ENCODE measurements at places on chromosomes 16 and 17.
A peak's percentile ranks its signal among the peaks of the same experiment; 100 is the strongest.

DNA sequence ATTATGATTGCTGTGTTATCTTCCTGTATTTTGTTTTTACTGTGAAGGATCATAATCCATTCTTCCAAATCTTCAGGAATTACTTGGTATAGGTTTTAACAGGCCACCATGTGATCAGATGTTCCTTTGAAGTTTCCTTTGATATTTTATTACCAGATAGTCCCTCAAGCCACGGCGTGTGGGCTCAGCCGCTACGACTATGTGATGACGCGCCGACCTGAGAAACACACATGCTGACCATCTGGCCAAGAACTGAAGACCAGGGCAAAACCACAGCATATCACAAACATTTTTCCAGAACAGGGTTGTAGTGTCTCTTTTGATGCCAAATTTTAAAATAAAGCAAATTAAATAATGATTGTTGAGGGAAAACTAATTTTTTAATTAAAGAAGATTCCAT is 47.3 kb downstream of the ZCCHC14 start:
- DNase-seq = no peak

DNA sequence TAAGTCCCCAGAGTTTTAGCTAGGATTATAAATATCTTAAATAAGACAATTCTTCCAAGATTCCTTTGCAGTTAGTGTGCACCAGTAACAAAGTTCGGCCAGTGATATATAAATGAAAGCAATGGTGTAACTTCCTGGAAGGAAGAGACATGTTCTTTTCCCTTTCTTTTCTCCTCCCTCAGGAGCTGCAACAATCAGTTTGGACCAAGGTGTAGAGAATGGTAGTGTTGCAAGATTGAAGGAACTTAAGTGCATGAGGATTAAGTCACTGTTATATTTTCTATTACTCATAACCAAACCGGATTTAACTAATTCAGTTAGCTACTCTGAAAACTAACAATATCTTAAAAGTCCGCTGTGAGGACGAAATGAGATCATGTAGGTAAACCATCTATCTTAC is 68.9 kb upstream of the KCNJ16 start:
- DNase-seq = no peak

DNA sequence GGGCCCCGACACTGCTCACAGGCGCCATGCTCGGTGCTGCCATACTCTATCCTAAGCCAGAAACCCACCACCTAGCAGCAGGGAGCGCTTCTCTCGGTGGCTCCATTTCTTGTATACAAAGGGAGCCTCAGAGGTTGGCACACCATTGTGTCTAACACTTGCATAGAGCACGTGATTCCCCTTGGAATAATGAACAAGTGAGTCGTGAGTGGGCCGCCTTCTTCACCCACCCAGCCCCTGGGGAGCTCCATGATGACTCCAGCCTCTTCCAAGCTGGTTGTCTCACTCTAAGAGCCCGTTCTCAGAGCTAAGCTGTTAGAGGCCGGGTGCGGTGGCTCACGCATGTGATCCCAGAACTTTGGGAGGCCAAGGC is 82.3 kb upstream of the ZNF469 start:
- DNase-seq = no peak

DNA sequence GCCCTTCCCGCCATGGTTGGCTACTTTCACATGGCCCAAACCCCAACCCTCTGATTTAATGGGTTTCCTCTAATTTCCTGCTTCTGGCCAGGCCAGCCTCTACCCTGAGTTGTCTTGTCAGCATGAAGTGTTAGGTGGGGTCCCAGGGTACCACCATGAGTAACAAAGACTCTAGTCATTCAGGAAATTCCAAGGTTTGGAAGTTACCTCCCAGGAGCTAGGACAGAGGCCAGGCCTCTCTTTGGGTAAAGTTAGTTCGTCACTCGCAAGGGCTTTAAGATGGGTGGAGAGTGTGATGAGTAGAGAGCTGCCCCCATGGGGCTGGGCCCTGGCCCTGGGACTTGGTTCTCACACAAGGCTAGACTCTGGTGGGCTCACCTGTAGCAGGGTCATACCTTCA is 54.6 kb downstream of the PLD6 start:
- no peak for DNase-seq

DNA sequence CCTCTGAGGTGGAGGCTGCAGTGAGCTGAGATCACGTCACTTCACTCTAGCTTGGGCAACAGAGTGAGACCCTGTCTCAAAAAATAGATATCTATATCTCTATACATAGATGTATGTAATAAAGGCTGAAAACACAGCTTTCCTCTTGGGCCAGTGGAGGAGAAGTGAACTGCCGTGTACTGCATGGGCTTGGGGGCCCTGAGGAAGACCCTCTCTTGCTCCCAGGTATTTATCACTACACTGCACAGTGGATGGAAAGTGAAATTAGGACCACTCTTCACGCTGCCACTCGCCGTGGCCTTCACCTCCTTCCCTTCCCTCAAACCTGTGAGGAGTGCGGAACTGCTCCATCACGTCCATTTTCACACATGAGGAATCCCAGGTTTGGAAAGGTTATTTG is 68.8 kb upstream of the SIAH1 start:
- DNase-seq = no peak

DNA sequence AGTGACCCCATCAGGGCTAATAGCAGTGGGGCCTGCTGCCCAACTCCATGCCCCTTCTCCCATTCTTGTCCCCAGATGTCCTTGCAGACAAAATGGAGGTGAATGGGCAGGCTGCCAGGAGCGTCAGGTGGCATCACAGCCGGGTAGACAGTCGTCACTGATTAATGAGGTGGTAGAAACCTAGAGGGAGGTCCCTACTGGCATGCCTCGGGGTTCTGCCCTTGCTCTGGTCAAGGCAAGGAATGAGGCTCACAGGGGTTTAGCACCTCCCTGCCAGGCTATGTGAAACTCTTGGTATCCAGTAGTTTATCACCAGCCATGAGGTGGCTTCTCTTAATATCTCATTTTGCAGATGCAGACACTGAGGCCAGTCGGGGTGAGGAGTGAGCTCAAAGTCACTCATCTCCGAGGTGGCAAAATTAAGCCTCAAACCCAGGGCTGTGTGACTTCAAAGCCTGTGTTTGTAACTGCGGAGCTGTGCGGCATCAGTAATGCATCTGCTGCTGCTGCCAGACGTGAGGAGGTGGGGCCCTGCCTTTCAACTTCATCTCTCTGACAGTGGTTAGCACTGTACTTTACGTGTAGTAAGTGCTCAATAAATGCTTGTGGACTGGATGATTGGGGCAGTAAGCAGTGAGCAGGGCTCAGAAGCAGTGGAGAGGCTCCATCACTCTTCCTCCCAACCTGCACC is 21.3 kb downstream of the RAI1 start:
- no peak for DNase-seq

DNA sequence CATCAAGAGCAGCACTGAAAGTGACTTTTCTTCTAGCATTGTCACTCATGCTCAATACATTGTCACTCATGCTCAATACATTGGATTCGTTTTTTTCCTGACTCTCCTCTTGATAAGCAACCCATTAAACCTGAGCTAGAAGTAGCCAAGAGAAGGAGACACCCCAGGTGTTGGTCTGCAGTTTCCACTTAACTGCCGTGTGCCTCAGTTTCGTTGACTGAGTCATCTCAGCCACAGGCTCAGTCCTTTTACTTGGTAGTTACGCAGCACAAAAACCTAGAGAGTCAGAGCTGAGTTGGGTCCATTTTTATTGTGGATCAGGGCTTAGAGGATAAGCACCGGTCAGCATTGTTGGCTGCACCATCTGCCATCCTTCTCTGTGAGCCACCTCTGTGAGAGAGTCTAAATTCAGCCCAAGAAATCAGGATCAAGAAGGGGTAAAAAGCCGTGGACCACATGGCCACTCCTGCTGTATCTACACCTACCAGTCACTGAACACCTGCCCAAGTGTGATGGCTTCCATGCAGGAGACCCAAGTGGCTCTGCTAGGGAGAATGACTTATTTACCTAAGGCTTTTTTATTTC is 11.3 kb downstream of the GINS2 start:
- no peak for DNase-seq

DNA sequence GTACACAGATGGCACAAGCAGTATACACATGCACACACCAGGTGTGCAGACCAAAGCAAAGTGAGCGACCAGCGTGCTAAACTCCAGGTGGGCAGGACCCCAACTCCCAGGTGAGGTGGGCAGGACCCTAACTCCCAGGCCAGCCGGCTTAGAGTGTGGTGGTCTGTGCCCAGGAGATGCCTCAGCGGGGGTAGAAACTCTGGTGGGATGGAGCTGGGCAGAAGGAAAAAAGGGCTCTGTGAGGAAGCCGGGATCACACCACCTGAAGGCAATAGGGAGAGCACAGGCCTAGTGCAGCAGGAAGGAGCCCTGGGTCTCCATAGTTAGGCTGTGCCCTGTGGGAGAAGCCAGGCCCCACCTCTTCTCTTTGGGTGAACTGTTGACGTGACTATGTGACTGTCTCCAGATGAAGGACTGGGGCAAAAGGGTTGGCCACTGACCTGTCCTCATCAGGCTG is 1.6 kb upstream of the FOXJ1 start:
- DNase-seq = no peak

DNA sequence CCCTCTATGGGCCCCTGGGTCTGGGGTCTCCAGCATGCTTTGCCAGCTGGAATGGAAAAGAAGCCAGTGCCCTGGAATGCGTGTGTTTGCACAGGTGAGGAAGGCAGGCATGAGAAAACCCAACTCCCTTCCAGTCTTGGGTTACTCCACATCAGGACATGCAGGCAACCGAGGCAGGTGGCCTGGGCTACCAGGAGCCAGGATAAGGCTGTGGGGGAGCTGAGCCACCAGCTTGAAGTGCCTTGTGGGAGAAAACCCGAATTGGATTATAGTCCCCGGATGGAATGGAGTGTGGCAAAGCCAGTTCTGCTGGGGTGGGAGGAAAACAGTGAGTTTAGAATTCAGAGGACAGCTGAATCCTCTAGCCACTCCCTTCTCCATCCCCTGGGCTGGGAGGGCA is 7.2 kb downstream of the SRCIN1 start:
- DNase-seq = no peak

DNA sequence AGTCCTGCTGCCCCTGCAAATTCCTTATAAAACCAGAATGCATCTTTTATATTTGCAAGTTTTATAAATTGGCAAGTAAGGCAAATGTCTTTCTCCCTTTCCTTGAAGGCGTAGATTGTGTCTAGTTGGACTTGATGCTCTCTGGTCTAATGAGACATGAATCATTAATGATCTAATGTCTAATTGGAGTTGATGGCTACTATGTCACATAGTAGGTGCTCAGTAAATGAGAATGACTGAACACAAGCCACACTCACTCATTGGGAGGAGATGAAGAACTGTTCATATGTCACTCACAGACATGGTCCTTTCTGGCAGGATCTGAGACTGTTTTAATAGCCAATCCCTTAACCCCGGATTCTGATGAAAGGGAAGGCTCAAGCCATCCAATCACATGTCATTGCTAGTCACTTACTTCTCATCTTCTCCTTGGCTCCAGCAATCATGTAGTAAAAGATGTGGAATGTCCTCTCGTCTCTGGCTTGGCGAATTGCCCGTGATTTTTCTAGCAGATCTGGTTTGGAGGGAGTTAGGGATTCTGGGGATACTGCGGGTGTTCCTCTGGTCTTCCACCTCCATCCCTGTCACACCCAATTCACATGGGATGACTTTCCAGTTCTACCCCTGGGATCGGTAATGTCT is 81.0 kb downstream of the MYH11 start:
- no peak for DNase-seq

DNA sequence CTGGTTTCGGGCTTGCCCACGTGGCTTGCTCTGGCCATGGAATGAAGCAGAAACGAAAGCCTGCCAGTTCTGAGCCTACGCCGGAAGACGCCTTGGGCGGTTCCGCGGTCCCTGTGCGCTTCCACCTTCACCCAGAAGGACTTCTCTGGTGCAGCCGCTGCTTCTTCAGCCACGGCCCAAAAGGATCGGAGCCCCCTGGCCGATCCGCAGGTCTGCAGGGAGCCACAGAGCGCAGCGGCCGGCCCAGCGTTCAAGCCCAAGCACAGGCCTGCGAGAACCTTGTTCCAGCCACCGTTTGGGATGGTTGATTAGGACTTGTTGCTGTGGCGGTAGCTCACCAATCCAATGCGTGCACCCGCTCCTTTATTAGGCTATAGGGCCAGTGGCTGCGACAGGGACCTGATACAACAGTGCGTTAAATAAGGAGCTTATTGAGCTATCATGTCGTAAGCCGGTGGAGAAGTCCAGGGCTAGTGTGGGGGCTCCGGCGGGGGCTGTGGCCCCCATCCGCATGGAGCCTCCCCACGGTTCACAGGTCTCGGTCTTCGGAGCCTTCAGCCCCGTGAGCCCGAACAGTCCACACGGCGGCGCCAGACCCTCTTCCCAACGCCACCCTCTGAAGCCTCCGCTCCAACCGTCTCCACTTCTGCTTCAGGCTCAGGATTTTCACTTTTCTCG is 10.2 kb upstream of the MPP2 start:
- no peak for DNase-seq

DNA sequence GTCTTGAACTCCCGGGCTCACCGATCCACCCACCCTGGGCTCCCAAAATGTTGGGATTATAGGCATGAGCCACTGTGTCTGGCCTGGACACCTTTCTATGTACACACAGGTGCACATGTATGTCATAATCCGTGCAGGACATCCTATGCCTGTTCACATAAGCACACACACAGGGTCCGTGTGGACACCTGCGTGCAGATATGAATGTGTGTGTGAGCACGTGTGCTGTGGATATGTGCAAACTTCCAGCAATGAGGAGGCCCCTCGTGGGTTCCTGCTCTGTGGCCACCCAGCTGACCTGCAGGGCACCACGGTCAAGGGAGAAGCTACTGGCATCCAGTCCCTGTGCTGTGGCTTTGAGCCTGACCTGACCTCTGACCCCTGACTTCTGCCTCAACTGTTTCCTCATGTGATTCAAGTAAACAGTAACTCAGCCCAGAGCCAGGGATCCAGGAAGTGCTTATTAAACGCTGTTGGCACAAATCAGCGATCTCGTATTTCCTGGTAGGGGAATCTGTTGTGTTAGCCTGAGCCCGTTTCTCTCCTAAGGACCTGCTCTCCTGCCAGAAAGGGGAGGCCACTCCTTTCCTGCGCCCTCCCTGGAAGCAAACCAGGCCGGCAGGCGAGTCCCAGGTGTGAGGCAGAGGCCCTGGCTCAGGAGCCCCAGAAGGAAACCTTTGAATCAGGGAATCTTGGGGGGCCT is 6.5 kb downstream of the CPNE7 start:
- peak; percentile 48 for DNase-seq

DNA sequence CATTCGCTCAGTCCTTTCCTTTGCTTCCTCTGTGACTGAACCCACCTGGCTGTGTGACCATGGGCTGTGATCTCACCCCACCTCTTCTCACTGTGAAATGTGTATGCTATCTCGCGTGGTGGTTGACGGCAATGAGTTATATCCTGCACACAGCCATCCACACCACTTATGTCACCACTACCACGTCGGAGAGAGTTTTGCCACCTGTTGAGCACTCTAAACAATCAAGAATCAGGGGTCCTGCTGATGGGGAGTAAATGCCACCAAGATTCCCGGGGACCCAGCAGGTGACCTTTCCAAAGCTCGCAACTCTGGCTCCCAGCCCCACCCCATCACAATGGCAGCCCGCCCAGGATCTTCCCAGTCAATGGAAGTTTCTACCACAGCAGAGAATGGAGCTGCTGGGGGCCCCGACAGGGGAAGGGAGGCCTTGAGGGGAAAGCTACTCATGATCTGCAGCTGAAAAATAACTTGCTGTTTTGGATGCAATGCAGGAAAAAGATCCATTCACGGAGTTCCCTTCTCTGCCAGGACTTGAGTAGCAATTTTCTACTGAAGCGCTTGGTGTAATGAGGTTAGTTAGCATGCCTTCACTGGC is 26.2 kb upstream of the RCVRN start:
- DNase-seq = no peak

Data from AG09319 (cell line).